NCI-H2081 treated with DMSO at 0.1 percent for 48 hours (cell line): ENCODE measurements at places on chromosomes 6 and 20.
A peak's percentile ranks its signal among the peaks of the same experiment; 100 is the strongest.

DNA sequence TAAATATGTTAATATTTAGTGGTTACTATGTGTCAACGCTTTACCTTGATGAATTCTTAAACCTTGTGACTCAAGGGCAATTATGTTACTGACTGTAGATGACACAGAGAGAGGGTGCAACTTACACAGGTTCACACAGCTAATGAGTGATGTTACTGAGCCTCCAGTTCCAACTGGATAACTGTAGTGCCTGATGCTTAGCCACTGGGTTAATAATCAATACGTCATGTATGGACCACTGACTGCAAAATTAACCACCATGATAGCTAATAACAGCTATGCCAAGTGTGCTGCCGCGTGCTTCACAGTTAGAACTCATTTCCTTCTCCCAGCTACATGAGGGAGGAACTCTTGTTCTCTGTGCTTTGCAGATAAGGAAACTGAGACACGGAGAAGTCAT is 45.4 kb downstream of the SIRPA start:
- DNase-seq: no peak

- DNase-seq: peak; percentile 8
Observed at GRCh38 chr6:52416629-52417151, 3.5 kb upstream of the EFHC1 start.

DNA sequence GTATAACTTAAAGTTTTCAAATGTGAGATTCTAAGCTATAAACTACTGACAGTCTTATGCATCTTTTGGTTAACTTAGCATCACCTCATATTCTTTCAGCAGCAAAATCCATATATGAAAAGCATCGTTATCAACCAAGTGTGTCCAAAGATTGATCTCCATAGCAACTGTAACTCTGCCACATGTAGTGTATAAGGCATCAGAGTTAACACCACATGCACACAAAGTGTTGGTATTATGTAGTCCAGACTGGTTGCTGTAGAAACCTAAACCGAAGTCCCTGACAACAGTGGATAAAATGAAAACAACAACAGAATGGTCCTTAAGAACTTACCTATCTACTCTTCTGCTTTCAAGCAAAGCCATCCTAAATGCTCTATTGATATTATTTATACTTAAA is 39.6 kb downstream of the PDSS2 start:
- no peak for DNase-seq

DNA sequence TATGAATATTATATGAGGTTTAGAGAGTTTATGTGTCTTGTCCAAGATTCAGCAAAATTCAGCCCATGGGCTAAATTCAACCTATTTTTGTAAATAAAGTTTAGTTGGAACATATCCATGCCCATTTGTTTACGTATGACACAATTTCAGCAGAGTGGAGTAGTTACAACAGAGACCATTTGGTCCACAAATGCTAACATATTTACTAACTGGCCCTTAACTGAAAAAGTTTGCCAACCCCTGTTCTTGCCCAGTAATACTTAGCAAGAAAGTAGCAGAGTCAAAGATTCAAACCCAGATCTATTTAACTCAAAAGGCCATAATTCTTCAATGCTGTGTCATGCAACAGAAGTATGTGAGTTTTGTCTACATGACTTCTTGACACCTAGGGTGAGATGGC is 561.0 kb downstream of the PTPRT start:
- no peak for DNase-seq

GRCh38 chr6:76004202-76004601 is 68.3 kb downstream of the IMPG1 start:
- DNase-seq: no peak

DNA sequence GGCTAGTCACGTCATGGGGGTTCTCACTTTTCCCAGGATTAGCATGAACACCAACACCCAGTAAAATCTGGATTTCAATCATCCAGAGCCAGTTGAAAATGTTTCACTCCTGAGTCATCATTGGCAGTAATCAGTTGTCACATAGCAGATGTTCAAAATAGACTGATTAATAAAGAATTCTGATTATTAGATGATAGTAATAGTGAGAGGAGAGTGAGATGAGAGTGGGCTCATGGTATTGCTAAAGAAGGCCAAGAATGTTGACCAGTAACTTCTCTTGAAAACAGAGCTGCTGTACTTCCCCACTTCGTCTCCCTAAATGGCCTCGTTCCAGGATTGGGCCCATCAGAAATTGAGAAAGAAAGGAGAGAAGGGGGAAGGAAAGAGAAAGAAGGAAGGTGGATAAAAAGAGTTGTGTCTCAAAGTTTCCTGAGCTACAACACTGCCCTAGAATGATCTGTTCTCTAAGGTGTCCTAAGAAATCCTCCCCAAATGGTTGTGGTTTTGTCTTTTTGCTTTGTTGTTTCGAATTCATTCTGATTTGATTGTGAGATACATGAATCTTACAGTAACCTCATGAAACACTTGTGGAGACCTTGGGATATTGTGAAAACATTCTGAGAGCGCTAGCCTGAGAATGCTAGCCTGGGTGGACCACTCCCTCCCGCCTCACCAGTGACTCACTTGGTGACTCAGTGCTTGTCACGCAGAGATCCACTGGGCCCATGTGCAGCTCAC is 502.2 kb upstream of the JARID2 start:
- no peak for DNase-seq

DNA sequence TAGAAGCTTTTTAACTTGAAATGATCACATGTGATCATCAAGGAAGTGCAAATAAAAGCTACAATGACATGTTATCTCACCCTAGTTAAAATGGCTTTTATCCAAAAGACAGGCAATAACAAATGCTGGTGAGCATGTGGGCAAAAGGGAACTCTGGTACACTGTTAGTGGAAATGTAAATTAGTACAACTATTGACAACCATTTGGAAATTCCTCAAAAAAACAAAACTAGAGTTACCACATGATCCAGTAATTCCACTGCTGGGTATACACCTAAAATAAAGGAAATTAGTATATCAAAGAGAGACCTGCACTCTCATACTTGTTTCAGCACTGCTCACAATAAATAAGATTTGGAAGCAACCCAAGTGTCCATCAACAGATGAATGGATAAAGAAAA is 108.7 kb downstream of the HTR1B start:
- DNase-seq: no peak

DNA sequence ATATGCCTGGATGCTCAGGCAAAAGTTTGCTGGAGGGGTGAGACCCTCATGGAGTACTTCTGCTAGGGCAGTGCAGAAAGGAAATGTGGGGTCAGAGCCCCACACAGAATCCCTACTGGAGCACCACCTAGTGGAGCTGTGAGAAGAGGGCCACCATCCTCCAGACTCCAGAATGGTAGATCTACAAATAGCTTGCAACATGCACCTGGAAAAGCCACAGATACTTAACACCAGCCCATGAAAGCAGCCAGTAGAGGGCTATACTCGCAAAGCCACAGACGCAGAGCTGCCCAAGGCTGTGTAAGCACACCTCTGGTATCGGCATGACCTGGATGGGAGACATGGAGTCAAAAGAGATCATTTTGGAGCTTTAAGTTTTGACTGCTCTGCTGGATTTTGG is 60.7 kb upstream of the GJE1 start:
- no peak for DNase-seq
